ENCODE measurements at places on chromosomes 1 and 21.
A peak's percentile ranks its signal among the peaks of the same experiment; 100 is the strongest.

DNA sequence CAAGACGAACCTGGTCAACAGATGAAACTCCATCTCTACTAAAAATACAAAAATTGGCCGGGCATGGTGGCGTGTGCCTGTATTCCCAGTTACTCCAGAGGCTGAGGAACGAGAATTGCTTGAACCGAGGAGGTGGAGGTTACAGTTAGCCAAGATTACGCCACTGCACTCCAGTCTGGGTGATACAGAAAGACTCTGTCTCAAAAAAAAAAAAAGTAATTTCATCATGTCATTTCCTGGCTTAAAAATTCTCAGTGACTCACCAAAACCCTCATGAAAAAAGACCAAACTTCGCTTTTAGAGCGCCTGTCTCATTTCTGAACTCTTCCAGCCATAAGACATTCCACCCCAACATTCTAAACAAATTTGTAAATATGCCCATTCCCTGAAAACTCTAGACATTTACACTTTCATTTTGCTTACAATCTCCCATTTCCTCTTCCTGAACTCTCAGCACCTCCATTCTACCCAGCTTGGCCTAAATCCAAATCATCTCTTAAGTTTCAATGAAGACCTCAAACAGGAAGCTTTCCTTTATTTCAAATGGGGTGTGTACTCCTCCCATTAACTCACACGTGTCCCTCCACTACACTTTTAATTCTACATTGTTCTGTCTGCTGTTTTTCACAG, 50.5 kb upstream of the PRRC2C start:
- DNase-seq: peak; percentile 32

GRCh38 chr1:17360272-17360956, 11.6 kb upstream of the PADI6 start:
- DNase-seq: no peak

- DNase-seq: peak; percentile 56
These were observed 26.4 kb upstream of the PLA2G4A start for GRCh38 chr1:186802388-186802787.

DNA sequence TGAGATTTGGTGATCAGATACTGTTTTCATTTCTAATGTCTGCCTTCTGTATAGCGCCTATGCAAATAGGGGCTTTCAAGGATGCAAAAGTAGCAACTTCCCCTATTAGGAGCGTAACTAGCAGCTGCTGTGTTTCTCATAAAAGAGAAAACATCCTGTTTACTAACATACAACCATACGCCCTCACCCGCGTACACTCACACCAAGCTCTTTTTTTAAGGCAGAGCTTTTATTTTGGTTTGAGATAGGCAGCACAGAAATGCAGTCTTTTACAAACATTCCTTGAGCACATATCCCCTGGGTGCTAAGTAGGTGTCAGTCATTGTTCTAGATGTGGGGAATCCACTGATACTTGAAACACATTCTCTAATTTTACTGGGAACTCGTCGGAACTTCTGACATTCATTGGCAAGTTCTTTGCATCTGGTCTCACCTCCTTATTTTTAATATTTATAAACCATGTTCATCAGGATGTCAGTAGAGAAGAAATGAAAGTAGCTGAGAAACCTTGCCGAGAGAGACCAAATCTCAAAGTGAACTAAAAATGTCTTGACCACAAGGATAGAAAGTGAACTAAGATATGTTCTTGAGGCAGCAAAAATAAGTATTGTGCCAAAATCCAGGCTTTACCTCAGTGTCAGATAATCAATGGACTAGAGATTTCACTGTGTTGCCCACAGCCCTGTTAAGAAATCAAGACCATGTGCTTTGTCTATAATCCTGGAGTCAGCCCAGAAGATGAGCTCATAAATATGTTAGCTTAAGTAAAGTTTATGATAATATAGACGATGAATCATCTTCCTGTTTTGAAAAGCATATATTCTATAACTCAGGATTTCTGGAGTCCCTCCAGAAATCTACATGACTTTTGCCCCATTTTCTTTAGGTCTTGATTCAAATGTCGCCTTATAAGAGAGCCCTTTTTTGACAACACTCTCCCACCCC, 350.9 kb downstream of the ST6GALNAC3 start:
- peak; percentile 5 for DNase-seq

- no peak for DNase-seq
These were observed 14.1 kb downstream of the COP1 start for GRCh38 chr1:176193023-176193422.

DNA sequence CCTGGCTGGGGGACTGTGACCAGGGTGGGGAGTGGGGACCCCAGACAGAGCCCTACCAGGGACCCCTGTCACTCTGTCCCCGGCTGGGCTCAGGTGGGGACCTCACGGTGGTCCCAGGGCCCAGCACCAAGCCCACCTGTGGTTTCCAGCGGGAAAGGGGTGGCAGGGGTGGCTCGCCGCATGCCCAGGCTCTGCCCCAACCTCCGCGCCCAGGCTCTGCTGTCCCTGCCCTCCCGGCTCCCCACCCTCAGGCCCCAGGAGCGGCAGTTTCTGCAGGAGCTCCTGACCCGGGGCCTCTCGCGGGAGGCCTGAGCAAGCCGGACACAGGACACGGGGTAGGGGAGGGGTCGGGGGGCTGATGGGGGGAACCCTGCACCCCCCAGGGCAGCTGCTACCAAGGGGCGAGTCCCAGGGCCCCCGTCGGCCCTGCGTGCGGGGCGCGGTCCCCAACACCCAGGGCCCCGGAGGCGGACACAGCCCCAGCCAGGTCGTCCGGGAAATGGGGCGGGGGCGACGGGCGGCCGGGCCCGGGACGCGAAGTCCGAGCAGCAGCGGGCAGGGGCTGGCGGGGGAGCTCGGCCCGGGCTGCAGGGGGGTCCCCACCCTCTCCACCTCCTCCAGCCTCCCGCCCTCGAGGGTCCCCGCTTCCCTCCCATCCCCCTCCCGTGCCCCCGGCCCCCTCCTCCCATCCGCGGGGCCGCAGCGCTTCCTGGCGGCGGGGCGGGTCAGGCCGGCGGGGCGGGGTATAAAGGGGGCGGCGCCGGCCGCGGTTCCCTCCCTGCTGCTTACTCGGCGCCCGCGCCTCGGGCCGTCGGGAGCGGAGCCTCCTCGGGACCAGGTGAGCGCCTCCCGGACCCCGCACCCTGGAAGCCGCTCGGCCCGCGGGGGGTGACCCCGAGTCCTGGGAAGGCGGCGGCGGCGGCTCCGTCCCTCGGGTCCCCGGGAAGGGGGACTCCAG, at the start of gene COL6A2:
Gene COL6A2 (plus strand): TSS at position 777 of the 958 bp plus-strand sequence.
- DNase-seq: no peak

Measured in AML-193 (cell line).